Midbrain (tissue), 1 donor: ENCODE measurements at places on chromosomes 6 and 20.

- DNase-seq, result no peak
Measured at GRCh38 chr6:154580397-154581135, 70.1 kb upstream of the CNKSR3 start.

DNA sequence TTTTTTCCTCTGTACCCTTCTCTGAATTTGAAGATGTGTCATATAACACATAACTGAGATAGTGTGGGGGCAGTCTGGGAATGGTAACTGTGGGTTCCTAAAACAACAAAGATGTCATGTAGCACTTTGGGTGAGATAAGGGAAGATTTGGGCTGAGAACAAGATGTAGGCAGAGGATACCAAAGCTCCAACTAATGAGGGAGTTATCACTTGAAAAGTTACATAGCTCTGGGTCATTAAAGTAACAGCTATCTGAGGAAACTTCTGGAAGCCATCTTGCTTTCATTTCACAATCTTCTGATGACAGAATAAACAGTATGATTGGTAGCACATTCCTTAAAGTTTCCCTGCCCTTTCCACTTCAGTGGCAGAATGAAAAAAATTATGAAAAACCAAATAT lies 255.4 kb downstream of the TBX18 start:
- DNase-seq, result no peak

GRCh38 chr6:21764989-21765388 lies 171.4 kb downstream of the SOX4 start:
- DNase-seq, result no peak

DNA sequence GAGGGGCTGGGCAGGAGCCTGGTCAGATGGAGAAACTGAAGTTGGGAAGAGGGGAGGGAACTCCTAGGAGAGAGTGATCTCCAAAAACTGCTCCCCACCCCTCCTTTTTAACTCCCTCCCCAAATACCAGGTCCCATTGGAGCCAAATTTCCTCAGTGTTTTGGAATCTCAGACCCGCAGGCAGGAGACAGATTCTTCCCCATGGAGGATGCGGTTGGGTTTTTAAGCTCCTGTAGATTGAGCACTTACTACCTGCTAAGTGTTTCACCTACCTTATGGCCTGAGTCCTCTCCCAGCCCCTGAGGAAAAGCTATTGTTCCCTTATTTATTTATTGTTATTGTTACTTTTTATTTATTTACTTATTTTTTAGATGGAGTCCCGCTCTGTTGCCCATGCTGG lies 73.2 kb downstream of the CEBPB start:
- no peak for DNase-seq

DNA sequence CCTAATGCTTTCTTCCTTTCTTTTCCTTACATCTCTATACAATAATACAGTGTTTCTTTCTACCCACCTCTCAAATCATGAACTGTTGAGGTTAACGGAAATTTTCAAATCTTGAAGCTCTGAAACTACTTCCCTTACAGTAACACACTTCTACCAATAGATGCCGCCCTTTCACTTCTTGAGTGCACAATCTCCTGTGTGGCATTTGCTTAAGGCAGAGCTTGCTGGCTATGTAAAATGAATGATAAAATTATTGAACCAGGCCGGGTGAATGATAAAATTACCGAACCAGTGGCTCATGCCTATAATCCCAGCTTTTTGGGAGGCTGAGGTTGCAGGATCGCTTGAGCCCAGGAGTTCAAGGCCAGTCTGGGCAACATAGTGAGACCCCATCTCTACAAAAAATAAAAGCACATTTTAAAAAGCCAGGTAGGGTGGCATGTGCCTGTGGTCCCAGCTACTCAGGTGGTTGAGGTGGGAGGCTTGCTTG lies 56.8 kb downstream of the KCNS1 start:
- DNase-seq, result peak; percentile 84

- DNase-seq, result peak; percentile 4
Measured at GRCh38 chr20:60365064-60365666, 406.9 kb downstream of the CDH26 start.

DNA sequence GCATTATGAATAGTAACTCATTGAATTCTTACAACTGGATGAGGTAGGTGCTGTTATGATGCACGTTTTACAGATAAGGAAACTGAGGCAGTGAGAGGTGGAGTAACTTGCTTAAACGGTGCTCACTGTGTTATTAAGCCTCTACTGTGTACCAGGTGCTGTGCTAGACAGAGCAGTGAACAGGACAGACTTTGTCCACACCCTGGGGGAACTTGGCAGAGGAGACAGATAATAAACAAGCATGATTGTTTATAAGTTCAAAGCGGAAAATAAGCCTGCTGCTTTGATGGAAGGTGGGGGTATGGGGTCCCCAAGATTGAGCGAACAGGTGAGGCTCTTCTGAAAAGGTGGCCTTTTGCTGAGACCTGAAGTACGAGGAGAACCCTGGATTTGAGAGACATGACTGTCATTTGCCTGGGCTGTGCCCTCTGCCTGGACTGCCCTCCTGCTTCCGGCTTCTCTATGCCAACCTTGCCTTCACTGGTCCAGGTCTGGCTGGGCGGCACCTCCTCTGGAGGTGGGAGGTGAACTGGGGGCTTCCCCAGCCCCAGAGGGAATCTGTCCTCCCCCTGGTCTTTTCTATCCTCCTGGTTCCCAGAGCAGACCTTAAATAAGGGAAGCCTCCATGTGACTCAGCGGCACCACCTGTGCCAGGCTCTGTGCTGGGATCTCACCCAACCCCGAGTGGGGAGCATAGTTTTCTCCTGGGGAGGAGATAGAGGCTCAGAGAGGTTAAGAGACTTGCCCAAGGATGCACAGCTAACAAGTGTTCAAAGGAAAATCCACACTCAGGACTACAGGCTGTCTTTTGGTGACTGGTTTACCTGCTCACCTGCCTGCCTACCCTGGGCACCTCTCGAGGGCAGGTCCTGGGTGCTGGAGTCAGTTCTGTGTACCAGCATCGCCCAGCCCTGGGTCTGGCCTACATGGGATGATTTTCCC lies 59.1 kb downstream of the CEBPB start:
- DNase-seq, result no peak

- no peak for DNase-seq
Measured at GRCh38 chr20:47929368-47930115, 144.3 kb upstream of the SULF2 start.

GRCh38 chr6:82410151-82410648 lies 46.6 kb downstream of the TPBG start:
- no peak for DNase-seq

DNA sequence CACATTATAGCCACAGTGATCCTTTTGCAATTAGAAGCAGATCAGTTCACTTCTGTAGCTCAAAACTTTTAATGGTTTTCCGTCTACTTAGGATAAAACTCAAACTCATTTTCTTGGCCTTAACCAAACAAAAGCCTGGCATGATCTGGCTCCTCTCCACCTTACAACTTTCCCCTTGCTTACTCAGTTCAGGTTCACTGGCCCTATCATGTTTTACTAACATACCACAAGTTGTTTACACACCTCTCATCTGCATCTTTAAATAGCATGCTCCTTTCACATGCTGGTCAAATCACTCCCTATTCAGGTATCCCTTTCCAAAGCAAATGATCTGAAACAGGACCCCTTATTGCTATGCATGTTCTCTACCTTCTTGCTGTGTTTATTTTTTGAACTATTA lies 191.4 kb upstream of the FAM83B start:
- DNase-seq, result no peak

- DNase-seq, result no peak
Measured at GRCh38 chr6:17601386-17601703, 1.2 kb downstream of the FAM8A1 start.

GRCh38 chr6:167336844-167337630 lies 12.2 kb downstream of the TTLL2 start:
- DNase-seq, result no peak

DNA sequence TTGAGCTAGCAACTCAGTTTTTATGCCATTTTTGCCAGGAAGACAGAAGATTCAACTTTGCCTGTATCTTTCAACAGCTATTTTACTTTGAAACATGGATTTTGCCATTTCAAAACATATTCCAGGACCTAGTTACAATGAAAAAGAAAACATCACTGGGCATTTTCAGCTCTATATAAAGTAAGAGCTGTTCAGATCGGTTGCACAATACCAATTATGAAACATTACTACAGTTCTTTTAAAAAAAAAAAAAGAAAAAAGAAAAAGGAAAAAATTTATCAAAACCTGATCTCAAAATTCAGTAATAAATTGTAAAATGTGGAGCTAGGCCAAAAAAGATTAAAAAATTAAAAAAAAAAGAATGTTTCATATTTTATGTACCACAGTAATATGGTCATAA lies 15.6 kb downstream of the BCLAF1 start:
- no peak for DNase-seq

- no peak for DNase-seq
Measured at GRCh38 chr20:61725966-61726365, 339.7 kb downstream of the TAF4 start.

DNA sequence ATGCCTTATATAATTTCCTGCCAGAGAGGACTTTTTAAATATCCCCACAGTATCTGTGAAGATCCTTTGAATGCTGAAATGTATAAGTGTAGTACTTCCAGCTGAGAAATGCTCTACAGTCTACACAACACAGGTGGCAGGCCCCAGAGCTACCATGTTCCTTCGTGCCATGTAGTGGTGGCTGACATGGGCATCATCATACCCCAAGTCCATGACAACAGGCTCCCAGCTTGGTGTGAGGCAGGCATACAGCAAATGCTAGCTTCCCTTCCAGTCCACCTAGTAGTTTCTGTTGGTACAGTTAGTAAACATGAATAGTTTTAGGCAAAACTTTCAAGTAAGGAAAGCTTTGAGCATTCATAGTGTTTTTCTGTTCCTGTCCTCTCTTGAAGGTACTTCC lies 61.2 kb upstream of the EMILIN3 start:
- DNase-seq, result no peak

- DNase-seq, result no peak
Measured at GRCh38 chr20:58014628-58015315, 213.7 kb downstream of the ANKRD60 start.

DNA sequence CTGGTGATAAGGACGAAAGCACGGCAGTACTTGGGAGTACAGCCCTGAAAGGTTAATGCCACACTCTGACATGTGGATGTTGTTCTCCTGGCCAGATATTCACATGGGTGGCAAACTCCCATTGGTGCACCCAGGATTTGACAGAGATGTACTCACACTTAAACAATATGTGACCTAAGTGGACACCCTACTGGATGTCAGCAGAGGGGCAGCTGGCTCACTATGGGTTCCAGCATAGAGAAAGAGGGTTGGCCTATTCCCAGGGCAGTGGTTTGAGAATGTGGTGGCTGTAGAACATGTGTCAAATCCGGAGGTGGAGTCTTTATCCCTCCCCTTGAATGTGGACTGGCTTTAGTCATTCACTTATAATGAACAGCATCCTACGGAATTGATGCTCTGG lies 333.2 kb downstream of the DHX35 start:
- no peak for DNase-seq

GRCh38 chr20:56373942-56374341 lies 15.2 kb downstream of the FAM210B start:
- DNase-seq, result no peak

DNA sequence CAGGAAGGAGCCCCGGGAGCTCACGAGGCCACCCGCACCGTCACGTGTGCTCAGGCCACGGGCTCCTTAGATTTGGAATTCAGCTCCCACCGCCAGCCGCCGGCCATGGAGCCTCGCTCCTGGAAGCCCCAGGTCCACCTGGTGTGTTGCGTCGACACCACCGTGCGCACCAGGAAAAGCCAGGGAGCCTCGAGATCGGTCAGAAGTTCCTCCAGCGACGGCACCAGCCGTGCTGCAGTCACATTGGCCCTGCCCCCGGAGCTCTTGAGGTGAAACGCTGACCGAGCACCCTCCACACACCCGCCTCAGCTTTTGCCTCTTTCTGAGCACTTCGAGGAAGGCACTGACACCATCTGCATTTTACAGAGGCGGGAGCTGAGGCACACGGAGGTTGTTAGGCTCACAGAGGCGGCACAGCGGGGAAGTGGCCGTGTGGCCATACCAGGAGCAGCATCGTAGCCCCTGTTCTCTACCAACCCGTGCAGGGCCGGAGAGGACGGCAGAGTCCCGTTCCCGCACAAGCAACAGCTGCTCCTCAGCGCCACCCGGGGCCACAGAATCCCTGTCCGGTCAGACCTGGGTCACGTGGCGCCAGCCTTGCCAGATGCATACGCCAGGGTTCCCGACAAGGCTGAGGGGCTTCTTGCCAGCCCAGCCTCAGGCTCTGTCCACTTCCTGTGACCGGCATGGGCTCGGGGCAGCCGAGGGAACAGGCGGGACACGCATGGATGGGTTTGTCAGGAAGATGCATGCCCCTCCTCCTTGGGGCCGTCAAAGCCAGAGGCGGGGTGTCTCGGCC lies 7.6 kb downstream of the NKAIN4 start:
- DNase-seq, result no peak

- no peak for DNase-seq
Measured at GRCh38 chr6:144617708-144618107, 332.6 kb downstream of the UTRN start.

- DNase-seq, result no peak
Measured at GRCh38 chr6:101830501-101831031, 437.1 kb downstream of the GRIK2 start.

GRCh38 chr6:72219536-72219935 lies 333.2 kb downstream of the RIMS1 start:
- no peak for DNase-seq

DNA sequence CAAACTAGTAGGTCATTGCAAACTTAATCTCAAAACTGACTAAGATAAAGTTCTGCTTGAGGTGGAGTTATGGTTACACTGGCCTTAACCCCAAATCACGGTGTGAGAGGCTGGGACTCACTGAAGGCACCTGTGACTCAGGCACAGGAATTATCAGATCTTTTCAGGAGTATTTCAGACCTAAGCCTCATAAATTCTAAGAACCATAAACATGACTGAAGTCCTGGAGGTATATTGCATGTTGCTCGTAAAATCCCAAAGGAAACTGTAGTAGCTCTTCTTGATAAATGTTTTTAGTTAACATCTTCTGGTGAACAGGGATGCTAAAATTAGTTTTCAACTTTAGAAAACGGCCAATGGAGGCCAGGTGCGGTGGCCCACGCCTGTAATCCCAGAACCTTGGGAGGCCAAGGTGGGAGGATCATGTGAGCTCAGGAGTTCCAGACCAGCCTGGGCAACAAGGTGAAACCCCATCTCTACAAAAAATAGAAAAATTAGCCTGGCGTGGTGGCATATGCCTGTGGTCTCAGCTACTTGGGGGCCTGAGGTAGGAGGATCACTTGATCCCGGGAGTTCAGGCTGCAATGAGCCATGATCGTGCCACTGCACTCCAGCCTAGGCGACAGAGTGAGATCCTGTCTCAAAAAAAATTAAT lies 36.5 kb downstream of the DZANK1 start:
- DNase-seq, result no peak

DNA sequence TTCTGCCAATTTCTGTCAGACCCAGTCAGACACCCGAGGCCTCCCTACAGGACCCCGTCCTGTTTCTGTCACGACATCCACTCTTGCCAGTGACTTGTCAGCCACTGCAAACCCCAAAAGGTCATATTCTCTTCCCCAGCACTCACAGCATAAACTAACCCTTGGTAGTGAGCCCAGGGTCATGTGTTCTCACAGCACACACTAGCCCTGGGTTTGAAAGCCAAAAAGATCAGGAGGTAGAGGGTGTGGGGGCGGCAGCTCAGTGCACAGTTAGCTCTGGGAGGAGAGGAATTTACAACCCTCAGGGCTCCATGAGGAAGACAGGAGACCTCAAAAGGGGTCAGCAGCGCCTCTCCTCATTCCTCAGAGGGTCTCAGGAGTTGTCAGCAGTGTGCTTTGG lies 9.9 kb upstream of the SNX9 start:
- no peak for DNase-seq
